ENCODE measurements at places on chromosomes 7 and 10.

- no peak for DNase-seq
Measured at GRCh38 chr10:74949843-74950765, 123.7 kb downstream of the KAT6B start.

- DNase-seq, result no peak
Measured at GRCh38 chr10:42475168-42476098, 162.9 kb downstream of the ZNF33B start.

DNA sequence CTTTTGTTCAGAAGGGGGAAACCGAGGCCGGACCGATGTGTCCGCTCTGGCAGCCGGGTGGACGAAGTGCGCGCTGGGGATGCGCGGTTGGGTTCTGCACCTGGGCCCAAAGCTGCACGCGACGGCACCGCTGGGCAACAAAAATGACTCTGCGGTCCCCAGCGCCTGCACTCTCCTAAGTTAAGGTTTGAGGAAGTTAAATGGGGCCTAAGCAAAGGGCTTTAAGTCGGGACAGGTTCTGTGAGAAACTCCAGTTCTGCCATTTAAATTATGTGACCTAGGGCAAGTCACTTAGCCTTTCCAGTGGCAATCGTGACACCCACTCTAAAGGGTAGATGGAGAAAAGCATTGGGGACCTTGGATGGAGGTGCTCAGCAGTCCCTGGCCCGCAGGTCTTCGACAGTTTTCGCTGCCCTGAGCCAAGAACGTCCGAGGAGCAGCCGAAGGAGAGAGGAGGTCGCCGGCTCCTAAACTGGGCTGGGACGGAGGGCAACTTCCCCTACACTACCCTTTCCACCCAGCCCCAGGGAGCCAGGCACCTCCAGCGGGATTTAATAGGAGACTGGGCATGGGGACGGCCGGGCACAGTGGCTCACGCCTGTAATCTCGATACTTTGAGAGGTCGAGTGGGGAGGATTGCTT, 534 bp upstream of the ACBD5 start:
- no peak for DNase-seq

GRCh38 chr10:986881-987619, 1.2 kb upstream of the GTPBP4 start:
- no peak for DNase-seq

- DNase-seq, result no peak
Measured at GRCh38 chr10:93567277-93568104, 1.0 kb downstream of the FFAR4 start.

DNA sequence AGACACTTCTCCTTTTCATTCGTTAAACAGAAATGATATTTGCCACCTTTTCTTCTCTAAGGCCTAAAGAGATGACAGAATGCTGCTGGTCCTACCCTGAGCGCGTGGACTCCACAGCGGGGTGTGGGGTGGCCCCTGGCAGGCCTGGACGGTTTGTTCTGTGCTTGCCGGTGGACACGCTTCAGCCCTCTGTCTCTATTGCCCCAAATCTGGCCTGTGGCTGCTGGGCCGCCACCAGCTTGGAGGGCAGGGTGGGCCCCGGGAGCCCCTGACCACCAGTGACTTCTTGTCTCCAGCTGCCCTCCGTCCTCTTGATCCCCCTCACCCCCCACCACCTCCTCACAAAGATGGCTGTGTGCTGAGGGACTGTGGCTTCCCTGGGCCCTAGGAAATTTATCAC, 5.7 kb downstream of the CHST3 start:
- no peak for DNase-seq

DNA sequence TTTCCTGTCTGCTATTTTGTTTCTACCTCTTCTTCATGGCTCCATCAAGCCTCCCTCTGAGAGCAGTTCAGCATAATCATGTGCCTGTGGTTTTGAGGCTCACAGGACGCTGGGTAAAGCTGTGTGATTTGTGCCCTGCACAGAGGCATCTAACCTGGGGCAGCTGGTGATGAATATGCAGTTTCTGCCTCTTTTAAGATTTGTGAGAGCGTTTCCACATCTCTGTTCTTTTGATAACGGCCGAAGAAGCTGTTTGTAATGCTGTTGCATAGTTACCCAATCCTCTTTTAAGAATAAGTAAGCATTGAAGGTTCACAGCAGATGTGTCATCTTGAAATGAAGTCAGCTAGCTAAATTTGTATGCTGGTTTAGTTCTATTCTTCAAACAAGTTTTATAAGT, 45.2 kb downstream of the PNLIPRP3 start:
- no peak for DNase-seq

- DNase-seq, result no peak
Measured at GRCh38 chr10:50373821-50374501, 122.6 kb upstream of the ASAH2 start.

DNA sequence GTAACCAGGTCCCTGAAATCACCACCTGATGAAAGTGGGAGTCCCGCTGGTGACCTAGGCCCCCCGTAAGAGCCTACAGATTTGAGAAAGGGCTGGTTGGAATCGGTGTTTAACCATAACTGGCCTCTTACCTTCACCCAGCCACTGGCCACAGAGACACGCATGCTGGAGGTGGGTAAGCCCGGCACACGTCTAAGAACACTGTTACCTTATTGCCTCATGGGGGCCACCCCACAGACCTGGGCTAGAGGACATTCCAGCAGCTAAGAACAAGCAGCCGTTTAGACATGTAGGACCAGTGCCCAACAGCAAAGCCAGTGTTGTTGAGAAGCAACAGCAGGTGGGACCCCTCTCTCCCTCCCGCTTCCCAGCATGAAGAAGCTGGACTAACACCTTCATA, 2.5 kb upstream of the GDF2 start:
- DNase-seq, result no peak

DNA sequence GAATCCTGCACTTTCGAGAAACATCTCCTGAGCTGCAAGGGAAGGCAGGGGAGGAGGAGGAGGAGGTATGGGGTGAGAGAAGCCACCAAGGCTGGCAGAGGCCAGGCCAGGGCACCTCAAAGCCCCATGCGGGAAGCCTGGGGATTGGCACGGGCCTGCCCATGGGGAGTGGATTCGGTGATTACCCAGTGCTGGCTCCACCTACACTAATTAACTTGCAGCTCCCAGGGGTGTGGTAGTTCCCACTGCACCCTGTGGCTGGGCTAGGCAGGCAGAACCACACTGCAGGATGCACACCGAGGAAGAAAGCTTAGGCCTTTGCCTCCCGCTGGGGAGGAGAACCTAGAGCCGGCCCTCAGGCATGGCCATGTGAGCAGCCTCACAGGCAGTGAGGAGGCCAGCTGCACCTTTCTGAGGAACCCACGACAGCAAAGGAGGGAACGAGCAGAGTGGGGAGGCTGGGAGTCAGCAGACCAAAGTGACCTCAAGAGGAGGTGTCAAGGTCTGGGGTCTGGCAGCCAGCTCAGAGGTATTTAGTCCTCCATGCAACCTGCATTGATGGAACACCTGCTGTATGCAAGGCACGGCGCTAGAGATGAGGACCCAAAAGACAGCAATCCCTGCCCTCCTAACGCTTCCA, 27.2 kb downstream of the GRID1 start:
- no peak for DNase-seq

- no peak for DNase-seq
Measured at GRCh38 chr7:11726794-11727155, 105.2 kb downstream of the THSD7A start.

DNA sequence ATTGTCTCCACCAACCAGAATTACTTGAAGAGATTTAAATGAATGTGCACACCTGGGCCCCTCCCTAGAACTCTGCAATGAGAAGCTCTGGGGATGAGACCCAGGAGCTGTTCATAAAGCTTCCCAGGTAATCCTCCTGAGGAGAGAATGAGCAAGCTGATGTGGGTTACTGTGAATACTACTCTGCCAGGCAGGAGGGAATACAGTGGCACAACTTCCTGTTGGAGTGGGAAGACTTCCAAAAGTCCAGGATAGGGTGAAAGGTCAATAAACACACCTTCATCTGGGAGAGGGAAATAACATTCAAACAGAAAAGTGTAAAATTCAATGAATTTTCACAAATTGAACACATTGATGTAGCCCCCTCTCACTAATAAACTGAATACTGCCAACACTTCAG, 351.4 kb downstream of the ABCA13 start:
- no peak for DNase-seq

DNA sequence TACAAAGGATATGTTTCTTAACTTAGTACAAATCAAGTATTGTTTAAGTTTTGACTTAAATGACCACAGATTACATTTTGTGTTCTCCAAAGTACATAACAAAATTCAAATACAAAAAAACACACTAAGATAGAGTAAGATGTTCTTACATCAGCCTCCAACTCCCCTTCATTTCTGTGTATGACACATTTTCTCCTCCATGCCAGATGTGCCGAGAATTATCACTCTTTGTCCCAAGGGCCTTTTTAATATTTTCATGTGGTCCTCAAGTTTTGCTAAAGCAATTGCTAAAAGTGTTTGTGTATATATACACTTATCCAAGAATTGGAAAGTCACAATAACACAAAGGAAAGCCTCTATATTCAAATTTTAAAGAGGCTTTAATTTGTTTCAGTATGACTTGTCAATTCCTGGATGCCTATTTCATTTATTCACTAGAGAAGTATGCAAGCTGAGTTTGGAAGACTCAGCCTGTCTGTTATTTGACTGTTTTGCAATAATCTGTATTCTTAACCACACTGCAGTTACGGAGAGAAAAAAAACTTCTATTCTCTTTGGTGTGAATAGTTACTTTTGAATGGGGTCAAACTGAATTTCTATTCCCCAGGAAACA, 586.4 kb upstream of the SEMA3D start:
- DNase-seq, result no peak

GRCh38 chr7:102272917-102273748, 13.5 kb upstream of the SH2B2 start:
- no peak for DNase-seq

GRCh38 chr7:30070052-30070451, 41.8 kb downstream of the PLEKHA8 start:
- DNase-seq, result no peak

GRCh38 chr7:35450456-35451214, 196.7 kb upstream of the TBX20 start:
- DNase-seq, result no peak

- DNase-seq, result no peak
Measured at GRCh38 chr10:5456563-5456962, 42.8 kb downstream of the CALML5 start.

DNA sequence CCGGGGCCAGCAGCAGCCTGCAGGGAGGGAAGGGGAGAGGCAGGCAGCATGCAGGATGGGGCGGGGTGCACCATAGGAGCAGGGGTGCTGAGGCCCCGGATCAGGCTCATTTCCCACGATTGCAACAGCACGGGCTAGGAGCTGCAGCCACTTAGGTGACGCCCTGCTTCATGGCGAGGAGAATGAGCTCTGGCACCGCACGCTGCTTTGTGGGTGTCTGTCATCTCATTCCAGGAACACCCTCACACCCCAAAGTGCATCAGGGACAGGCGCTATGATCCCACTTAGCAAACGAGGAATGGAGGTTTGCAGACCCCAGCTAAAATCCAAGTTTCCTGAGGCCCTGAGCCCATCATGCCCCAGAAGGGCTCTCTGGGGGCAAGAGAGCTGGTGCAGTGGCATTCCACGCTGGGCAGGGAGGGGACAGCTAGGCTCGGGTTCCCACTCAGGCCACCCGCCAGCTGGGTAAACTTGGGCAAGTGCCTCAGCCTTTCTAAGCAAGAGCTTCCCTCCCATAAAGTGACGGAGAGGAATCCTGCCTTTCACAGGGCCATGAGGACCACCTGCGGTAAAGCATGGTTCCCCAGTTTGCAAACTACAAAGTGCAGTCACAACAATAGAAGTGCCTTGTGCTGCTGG, 9.3 kb downstream of the KCNH2 start:
- no peak for DNase-seq

DNA sequence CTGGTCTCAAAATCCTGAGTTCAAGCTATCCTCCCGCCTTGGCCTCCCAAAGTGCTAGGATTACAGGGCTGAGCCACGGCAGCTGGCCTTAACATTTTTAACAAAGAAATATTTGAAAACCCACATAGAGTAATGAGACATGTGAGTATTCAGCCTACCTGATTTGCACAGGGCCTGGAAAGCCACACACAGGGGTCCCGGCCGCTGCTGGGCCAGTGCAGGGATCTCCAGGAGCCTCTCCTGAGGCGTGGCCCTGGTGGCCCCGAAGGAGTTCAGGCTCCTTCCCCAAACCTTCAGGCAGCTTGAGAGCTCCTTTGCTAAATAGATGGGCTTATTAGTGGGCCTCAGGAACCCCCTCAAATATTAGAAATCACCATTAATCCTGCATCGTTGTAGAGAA, 18.7 kb downstream of the CNPY1 start:
- DNase-seq, result no peak

DNA sequence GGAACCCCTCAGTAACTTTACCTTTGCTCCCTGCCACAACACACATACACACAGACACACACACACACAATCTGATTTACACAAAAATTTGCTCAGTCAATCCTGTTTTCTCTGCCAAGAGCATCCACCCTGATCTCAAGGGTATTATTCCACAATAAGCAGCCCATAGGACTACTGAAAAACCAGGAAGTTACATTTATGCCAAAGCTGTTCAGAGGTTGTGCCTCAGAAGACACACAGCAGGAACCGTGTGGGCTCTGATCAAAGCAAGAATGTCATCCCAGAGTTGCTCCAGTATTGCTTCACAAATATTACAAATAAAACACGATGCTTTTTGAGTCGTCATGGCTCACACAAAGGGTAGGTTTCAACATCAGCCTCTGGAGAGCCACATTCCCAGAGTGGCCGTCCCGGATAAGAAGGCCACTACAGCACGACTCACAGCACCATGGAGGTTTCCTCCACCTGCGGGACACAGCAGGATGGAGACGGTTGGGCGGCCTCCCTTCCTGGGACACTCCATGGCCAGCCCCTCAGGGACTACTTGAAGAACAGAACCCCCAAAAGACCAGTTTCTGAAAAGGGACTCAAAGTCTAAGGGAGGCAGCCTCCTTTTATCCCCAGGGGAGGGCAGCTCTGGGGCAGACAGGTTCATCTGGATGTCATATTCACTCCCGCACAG, 1.6 kb downstream of the AIFM2 start:
- DNase-seq, result no peak

All from anterior cingulate cortex (tissue), 58 donors.